Activated B cell treated with CpG ODN at 0.5 μM for 24 hours (primary cell): ENCODE measurements at places on chromosomes 11 and 22. TPM values are rescaled to one million over a fixed set of nuclear protein-coding genes. Genes with fewer than 3 reads are reported as not detected.

- no peaks in the 10 kb centered on the region for H3K27me3 ChIP-seq
- DNase-seq = no peak
- H3K4me3 ChIP-seq = peak overlapping the region; percentile 52
- H3K36me3 ChIP-seq = peaks cover 83% of the 10 kb centered on the region
- peak overlapping the region; percentile 85 for H3K27ac ChIP-seq
Measured at GRCh38 chr11:64765291-64765850, 5.6 kb upstream of the PYGM start.

RAG2 gene
- not detected in 2 replicates for total RNA-seq

DNA sequence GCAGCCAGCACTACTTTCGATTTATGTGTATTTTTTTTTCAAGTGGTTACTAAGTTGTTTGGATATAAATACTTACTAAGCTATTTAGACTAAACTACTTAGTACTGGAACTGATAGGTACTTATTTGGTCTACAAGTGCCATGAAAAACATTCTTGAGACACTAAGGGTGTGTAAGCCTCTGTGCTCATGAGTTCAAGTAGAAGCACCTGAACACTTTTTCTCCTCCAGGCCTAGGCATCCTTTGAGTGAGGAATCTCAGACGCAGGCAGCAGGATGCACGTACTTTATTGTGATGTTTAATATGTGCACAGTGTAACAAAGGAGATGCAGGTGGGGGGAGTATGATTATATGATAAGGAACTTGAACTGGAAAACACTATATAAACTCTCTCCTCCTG, 7.8 kb downstream of the TESMIN start:
- no peaks in the 10 kb centered on the region for H3K27me3 ChIP-seq
- H3K4me1 ChIP-seq = no peaks in the 10 kb centered on the region
- no peak overlapping the region for H3K4me3 ChIP-seq
- H3K36me3 ChIP-seq = no peaks in the 10 kb centered on the region
- no peak for DNase-seq

GRCh38 chr11:117000014-117000737, 98.1 kb downstream of the SIK3 start:
- no peak for DNase-seq
- no peak overlapping the region for H3K4me3 ChIP-seq
- peaks cover 20% of the 10 kb centered on the region for H3K36me3 ChIP-seq

RAB3IL1 gene
- not detected in 2 replicates for total RNA-seq

- peaks cover 36% of the 10 kb centered on the region for H3K36me3 ChIP-seq
- no peaks in the 10 kb centered on the region for H3K27me3 ChIP-seq
- peaks cover 50% of the 10 kb centered on the region for H3K4me1 ChIP-seq
- no peak for DNase-seq
Measured at GRCh38 chr11:121293288-121293594, 670 bp downstream of the SC5D start.

DNA sequence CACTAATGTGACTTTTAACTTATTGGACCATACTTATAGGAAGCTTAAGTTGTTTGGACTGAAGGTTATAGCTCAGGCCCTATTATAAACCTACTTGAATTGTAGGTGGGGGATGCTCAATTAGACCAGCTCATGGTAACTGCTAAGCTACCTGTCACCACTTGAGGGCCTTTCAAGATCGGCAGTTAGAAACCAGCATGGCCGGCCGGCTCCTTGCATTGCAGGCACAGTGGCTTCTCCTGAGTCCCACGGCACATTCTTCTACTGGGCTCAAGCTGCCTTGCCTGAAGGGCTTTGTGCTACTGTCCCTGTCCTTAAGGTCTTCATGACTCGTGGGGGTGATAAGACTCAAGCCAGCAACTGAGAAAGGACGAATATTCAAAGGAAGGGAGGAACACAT, 70.8 kb downstream of the TBC1D22A start:
- H3K4me3 ChIP-seq = no peak overlapping the region
- H3K36me3 ChIP-seq = peaks cover 81% of the 10 kb centered on the region
- no peaks in the 10 kb centered on the region for H3K27me3 ChIP-seq
- no peak for DNase-seq
- H3K27ac ChIP-seq = no peak overlapping the region
- peaks cover 17% of the 10 kb centered on the region for H3K4me1 ChIP-seq

CREB3L1 gene
- total RNA-seq = not detected in 2 replicates

OVCH2 gene
- total RNA-seq = not detected in 2 replicates

- H3K27me3 ChIP-seq = no peaks in the 10 kb centered on the region
- no peak for DNase-seq
- H3K27ac ChIP-seq = no peak overlapping the region
Measured at GRCh38 chr11:59261150-59261549, 48.4 kb upstream of the MPEG1 start.

DNA sequence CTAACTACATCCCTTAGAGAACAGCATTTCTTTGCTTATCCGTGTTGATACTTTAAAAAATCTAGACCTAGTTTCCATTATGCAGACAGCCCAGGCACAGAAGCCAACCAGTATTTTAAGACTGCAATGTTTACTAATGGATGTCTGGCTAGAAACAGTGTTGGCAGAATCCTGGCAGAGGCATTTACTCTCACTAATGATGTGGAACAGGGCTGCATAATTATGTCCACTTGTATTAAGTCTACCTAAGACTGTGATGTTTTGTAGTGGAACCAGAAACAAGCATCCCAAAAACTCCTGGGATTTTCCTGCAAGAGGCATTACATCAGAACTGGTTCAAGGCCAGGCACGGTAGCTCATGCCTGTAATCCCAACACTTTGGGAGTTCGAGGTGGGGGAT, 50.2 kb upstream of the PICALM start:
- H3K27me3 ChIP-seq = no peaks in the 10 kb centered on the region
- DNase-seq = no peak
- no peak overlapping the region for H3K27ac ChIP-seq
- peaks cover 21% of the 10 kb centered on the region for H3K4me1 ChIP-seq
- H3K4me3 ChIP-seq = no peak overlapping the region

DNA sequence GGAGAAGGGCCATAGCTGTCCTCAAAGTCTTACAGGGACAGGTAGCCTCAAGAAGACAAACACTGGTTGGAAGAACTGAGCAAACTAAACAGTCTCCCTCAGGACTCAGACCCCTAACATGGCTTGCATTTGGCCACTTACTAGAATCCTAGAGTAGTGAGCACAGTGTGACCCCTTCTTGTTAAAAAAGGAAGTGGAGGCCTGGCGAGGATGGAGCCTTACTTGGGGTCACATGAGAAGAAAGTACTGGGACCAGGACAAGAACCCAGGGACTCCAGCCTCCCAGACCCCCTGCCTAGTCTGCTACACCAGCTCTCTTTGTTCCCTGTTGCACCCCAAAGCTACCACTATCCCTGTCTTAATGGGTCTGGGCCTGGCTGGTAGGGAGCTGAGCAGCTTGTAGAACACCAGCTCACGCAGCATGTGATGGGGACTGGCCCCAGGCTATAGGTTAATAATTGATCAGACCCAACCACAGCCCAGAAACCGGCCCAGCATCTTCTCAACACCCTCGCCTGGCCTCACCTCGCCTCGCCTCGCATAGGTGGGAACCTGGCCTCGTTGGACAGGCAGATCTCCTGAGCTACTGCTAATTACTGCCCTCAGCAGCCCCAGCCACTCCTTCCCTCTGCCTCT, 17.6 kb downstream of the DGAT2 start:
- H3K4me1 ChIP-seq = no peaks in the 10 kb centered on the region
- DNase-seq = no peak
- H3K27me3 ChIP-seq = no peaks in the 10 kb centered on the region
- H3K27ac ChIP-seq = no peak overlapping the region

DNA sequence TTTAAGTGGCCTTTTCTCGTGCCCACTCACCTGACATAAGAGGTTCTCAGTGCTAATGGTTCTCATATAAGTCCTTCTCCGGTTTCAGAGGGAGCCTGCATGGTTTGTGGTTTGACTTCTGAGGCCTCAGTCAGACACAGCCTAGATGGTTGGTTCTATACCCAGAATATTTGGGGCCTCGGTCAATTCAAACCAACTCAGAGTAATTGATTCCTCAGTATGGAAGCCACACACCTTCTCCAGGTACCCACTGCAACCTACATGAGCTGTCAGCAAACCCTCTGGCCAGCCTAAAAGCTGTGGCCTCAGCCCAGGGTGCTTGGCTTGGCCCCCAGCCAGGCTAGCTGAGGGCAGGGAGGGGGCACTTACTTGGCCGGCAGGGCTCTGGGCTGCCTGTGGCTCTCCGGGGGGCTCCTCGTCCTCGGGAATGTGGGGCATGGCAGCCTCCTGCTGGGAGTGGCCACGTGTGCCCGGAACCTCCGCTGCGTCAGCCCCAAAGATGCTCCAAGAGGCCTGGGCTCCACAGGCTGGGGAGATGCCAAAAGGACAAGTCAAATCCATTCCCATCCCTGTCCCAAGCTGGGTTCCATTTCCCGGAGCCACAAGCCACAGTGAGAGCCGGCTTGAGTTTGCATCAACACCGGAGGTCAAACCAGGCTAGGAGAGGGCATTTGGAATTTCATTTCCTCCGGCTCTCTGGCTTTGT, 41.7 kb downstream of the IRAG1 start:
- no peak overlapping the region for H3K27ac ChIP-seq
- H3K4me1 ChIP-seq = peaks cover 82% of the 10 kb centered on the region
- DNase-seq = no peak
- no peaks in the 10 kb centered on the region for H3K27me3 ChIP-seq

PTPMT1 gene
- total RNA-seq = 27.1 and 32.8 TPM in 2 replicates

DNA sequence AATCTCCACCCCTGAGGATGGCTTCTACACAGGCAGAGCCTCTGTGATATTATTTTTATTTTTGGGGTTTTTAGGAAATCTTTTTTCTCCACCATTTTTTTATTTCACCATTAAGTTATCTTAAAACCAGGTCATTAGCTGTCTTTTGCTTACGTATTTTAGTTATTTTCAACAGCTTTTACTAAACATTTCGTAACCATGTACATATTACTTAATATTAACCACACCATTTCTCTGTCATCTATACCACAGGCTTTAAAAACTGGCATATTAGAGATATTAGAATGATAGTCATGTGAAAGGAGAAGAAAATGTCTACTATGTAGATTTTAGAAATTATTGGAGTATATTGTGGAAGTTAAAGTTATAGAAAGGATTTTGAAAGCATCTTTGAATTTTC, 37.4 kb downstream of the YAP1 start:
- H3K4me1 ChIP-seq = no peaks in the 10 kb centered on the region
- H3K27me3 ChIP-seq = peaks cover 13% of the 10 kb centered on the region
- no peak overlapping the region for H3K4me3 ChIP-seq
- H3K27ac ChIP-seq = no peak overlapping the region
- DNase-seq = no peak

- no peak for DNase-seq
- no peak overlapping the region for H3K27ac ChIP-seq
- H3K4me1 ChIP-seq = no peaks in the 10 kb centered on the region
- H3K27me3 ChIP-seq = peaks cover 37% of the 10 kb centered on the region
Measured at GRCh38 chr11:118170882-118171268, 5.6 kb downstream of the SCN2B start.

KLHL35 gene
- 0.11 and 0.49 TPM in 2 replicates for total RNA-seq

- H3K27ac ChIP-seq = no peak overlapping the region
- no peaks in the 10 kb centered on the region for H3K4me1 ChIP-seq
- no peaks in the 10 kb centered on the region for H3K27me3 ChIP-seq
- no peak overlapping the region for H3K4me3 ChIP-seq
- no peaks in the 10 kb centered on the region for H3K36me3 ChIP-seq
Measured at GRCh38 chr11:1086171-1087102, 11.8 kb downstream of the MUC2 start.

DNA sequence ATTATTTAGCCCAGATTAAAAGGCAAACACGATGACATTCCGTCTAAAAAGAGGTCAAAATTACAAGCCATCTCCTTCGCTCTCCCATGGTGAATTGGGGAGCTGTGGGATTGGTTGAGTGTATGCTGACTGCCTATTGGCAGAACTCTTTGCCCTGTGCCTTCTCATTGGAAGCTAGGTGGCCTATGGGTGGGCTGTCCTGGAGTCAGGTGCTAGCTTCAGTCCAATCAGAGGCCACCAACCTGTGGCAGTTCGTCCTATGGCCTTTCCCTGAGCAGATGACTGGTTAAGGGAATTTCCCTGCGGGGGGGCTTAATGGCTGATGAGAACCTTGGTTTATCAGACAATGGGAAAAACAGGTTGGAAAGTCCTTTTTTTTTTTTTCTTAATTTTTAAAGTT, 3.2 kb upstream of the MTMR3 start:
- peaks cover 2% of the 10 kb centered on the region for H3K36me3 ChIP-seq
- peaks cover 10% of the 10 kb centered on the region for H3K4me1 ChIP-seq

GRCh38 chr22:25930083-25930482, 188.1 kb downstream of the MYO18B start:
- no peak overlapping the region for H3K4me3 ChIP-seq
- H3K4me1 ChIP-seq = no peaks in the 10 kb centered on the region
- no peak overlapping the region for H3K27ac ChIP-seq
- no peaks in the 10 kb centered on the region for H3K36me3 ChIP-seq
- DNase-seq = no peak
